ENCODE measurements at places on chromosomes 3 and 15.

DNA sequence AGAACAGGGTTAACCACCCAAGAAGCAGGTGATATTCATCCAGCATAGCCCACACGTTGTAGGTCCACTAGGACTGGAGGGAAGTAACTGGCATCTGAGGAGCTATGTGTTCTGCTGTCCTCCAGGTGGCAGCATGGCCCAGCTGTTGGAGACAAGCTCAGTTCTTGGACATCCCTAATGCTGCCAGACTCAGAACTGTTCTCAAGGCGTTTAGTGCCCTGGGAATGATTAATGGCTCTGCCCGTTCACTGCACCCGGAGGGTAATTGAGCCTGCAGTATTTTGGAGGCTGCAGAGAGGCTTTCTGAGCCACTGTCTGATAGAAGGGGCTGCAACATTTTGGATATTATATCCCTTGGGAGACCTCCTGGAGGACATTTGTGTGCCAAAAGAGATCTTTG lies 521.3 kb upstream of the SEMA6D start:
- DNase-seq: no peak

- no peak for DNase-seq
Observed at GRCh38 chr3:1661839-1662238, 436.8 kb upstream of the CNTN4 start.

- DNase-seq: no peak
Observed at GRCh38 chr15:66251790-66252684, 1.5 kb downstream of the MEGF11 start.

DNA sequence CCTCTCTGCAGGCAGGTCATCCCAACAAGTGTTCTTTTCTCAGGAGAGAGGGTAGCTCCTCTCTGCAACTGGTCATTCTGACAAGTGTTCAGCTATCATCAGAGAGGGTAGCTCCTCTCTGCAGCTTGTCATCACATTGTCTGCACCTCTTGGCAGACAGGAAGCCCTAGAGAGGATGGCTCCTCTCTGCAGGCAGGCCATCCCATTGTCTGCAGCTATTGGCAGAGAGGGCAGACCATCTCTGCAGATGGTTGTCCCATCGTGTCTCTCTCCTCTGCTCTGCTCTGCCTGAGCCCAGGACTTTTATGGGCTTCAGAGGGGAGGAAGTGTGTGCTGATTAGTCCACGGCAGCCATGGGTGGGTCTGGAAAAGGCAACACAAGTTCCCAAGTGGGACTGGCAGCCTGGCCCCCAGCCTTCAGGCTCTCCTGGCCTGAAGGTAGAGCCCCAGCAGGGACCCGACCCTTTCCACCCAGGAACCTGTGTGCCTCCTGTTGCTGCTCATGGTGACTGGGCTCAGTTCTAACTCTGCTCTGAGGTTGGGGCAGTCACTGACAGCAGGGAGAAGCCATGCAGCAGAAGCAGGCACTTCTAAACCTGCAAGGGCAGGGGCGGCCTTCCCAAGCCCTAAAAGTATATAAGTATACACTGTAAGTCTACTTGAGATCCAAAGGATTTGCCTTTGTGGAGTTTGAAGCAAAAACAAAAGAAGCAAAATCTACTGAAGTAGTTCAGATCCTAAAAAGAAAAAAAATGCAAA lies 637.9 kb downstream of the PLOD2 start:
- DNase-seq: no peak

DNA sequence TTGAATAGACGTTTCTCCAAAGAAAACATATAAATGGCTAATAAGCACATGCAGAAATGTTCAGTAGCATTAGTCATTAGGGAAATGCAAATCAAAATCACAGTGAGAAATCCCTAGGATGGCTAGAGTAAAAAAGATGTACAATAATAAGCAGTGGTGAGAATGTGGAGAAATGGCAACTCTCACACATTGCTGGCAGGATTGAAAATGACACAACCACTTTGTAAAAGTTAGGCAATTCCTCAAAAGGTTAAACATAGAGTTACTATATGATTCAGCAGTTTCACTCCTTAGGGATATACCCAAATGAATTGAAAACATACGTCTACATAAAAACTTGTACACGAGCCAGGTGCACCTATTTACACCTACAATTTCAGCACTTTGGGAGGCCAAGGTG lies 108.7 kb downstream of the ITPR1 start:
- DNase-seq: no peak

DNA sequence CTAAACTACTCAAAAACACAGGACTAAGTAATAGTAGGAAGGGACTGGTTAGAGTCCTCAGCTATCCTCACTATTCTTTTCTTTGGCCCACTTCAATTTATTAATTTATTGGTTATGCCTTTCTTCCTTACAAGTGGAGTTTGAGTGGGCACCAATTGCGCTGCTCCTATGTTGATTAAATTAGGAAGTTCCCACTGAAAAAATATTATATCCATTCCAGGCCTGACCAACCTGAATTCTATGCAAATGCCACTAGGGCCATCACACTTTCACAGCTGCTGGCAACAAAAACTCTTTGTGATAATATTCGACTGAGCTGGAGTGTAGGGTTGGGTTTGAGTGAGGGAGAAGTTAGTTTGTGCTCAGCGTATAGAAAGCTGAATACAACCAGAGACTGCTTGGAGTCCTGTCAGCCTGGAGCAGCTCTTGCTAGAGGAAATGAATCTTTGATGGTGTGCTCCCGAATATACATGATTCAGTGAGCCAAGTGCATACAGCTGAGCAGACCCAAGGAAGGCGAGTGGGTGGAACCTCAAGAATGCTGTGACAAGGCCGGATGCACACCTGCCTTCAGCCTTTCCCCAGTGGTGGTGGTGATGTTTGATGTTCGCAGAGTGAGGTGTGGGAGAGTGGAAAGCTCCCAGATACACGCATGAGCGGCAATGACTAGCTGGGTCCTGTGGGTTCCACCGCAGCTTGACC lies 1.5 kb downstream of the ARHGEF3 start:
- DNase-seq: no peak

DNA sequence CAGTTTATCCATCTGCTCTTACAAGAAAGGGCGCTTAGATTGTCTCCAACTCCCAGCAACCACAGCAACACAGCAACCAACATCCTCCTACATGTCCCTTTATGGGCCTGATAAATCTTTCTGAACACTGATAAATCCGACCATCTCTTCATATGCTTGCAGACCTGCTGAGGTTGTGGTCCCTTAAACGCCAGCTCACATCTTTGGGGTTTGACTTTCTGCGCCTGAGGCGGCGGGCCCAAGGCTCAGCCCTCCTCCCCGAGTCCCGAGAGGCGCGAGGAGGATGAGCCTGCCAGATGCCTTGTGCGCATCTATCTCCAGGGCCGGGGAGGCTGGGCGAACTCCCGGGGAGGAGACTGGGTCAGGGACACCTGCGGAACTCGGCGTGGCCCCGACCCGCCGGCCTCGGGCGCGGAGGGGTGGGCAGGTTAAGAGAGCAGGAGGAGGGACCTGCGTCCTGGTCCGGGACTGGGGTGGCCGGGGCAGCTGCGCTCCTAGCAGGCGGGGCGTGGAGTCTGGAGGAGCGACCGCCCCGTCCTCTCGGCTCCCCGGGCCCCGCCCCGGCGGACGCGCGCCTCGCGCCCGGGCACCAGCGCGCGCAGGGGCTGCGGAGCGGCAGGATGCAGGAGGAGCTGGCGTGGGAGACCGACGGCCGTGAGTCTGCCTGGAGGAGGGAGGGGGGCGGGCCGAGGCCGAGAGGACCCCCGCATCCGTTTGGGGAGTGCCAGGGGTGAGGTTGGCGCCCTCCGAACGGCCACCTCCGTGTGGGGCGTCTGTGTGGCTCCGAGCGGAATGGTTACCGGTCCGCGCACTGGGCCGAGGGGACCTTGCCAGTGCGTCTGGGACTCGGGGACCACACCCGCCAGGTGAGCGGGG lies at the start of gene ANKDD1A:
Gene ANKDD1A (plus strand): TSS at position 592 of the 876 bp plus-strand sequence. CDS start 29 bp downstream, at position 621.
- no peak for DNase-seq

DNA sequence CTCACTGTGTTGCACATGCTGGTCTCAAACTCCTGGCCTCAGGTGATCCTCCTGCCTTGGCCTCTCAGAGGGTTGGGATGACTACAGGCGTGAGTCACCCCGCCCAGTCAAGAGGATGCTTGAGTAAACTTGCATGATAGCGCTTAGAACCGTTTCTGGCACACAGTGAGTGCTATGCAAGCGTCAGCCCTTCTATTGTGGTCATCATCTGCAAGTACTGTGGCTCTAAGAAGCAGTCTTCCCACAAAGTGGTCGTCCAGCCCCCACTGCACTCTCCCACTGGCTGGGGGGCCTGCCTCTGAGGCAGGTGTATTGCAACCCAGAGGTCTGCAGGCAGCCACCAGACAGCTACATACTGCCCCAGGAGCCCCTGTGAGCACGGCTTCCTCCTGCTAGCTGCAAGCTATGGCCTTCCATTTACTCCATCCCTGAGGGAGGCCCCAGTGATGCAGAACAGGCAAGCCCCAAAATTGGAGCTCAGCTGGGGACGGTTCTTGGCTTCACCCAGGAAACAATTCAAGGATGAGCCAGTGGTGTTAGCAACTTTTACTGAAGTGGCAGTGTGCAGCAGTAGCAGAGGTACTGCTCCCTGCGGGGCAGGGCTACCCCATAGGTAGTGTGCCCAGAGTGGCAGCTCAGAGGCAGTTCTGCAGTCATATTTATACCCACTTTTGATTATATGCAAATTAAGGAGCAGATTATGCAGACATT lies 95.4 kb downstream of the LSM3 start:
- no peak for DNase-seq

GRCh38 chr15:60620708-60621107 lies 141.8 kb upstream of the ICE2 start:
- no peak for DNase-seq

GRCh38 chr3:114809668-114810413 lies 337.2 kb downstream of the ZBTB20 start:
- DNase-seq: no peak

DNA sequence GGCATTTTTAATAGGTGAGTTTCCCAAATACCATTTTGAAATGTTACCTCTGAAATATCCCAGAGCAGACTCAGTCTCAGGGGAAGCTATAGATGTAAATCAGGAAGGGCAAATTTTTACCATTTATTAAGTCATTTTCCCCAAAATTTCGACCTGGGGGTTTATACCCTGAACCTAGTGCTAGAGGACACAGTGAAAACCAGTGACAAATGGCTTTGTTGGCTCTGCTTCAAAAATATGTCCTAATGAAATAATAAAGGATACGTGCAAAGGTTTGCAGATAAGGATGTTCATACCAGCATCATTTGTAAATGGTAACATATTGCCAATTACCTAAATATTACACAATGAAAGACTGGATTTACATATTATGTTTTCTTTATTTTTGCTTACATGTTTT lies 546.7 kb upstream of the ADAMTS9 start:
- DNase-seq: no peak

DNA sequence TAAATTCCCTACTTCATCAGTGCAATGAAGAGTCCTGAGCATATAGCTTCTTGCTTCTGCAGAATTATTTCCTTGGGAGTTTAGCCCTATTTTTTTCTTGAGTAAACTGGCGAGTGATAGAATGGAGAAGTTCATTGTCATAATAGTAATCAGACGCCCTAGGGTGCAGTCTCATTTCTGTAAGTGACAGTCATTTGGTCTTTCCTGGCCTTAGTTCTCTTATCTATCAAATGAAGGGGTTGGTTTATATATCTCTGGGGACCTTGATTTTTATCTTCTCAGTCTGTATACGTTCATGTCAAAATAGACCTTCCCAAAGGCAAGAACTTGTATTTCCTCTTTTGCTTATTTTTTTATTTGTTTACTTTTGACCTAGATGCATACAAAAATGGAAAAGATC lies 9.9 kb upstream of the ALPK3 start:
- DNase-seq: no peak

DNA sequence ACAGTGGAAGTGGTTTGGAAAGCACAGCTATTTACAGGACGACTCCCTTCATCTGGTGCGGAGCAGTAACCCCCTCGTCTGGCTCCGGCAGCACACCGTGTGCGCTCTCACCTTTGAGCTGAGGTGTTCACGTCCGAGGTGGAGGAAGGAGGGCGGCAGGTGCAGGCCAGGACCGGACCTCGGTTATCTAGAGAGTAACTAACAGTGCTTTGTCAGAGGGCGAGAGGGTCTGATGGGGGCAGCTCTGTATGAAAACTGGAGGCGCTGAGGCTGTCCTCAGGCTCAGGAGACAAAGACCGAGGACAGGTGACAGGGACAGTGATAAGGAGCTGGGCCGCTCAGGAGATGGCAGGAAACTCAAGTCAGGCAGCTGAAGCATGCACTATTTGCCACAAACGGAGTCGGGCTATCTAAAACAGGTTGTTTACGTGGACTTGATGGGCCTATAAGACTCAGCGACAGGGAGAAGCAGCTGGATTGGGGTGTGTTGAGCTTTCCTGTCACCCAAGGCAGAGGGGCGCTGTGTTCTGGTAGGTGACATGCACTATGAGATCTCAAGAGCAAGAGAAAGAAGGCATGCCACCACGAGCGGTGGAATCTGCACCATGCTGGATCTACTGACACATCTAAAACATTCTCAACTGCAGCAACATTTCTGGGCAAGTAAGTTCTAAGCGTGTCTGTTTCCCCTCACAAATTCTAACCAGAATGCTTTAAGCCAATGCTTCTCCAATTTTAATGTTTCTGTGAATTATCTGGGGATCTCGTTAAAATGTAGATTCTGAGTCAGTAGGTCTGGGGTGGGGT lies 155.2 kb downstream of the XXYLT1 start:
- no peak for DNase-seq

DNA sequence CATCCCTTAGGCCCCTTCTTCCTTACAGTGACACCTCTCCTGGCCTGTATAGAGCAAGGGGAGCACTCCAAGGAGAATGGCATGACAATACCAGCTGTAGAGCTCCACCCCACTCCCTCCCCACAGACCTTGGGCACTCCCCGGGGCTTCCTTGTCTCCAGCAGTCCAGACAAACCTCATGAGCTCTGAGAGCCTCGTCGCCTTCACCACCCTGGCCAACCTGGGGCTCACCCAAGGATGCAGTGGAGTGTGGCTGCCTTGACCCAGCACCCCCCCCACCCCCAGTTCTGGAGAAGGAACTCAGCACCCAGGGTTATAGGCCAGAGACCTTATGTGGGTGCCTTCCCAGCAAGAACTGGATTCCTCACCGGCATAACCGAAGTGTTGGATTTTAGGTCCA lies 7.4 kb upstream of the SLCO2A1 start:
- no peak for DNase-seq

- DNase-seq: no peak
Observed at GRCh38 chr15:62612183-62612733, 430.3 kb upstream of the TPM1 start.

- no peak for DNase-seq
Observed at GRCh38 chr15:94924971-94925598, 693.7 kb downstream of the MCTP2 start.

GRCh38 chr15:70547846-70548487 lies 215.4 kb downstream of the UACA start:
- DNase-seq: no peak

- DNase-seq: no peak
Observed at GRCh38 chr3:42173307-42173706, 82.2 kb downstream of the TRAK1 start.

- DNase-seq: no peak
Observed at GRCh38 chr3:189099031-189099471, 72.7 kb upstream of the TPRG1 start.

DNA sequence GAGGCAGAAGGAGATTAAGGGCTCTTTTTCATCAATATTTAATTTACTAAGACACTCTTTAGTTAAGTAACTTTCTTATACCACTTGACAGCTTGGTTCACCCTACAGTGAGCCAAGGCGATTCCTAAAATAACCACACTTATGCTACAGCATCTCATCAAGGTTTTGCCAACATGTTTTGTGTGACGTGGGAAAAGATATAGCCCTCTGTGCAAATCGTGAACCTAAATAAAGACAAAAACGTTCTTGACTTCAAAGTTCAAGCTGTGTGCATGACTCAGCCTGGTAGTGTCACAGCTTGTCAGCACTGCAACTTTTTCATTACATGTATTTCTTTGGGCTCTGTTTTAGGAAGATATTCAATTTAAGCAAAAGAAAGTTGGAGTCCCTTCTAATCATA lies 297.0 kb upstream of the EPHA3 start:
- no peak for DNase-seq
